ENCODE measurements at places on chromosomes 7 and 10. TPM values are rescaled to one million over a fixed set of nuclear protein-coding genes. Genes with fewer than 3 reads are reported as not detected.

- DNase-seq, result no peak
Measured at GRCh38 chr7:34067005-34067778, 161.9 kb downstream of the BMPER start.

DNA sequence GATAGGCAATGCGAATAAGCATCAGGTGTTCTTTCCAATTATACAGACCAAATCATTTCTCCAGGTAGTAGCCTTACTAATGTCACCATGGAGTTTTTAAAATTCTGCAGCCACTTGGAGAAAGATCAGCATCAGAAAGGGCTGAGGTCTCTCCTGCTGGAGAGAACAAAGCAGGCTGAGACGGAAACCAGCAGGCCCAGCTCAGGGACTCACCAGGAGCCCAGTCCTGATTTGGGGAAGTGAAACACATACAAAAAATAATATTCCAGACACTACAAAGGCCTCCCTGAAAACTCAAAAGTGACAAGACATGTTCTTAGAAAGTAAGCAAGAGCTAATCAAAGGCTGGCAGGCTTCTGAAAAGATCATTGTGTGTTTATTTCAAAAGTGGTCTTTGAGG, 207.1 kb upstream of the GHITM start:
- DNase-seq, result no peak

DNA sequence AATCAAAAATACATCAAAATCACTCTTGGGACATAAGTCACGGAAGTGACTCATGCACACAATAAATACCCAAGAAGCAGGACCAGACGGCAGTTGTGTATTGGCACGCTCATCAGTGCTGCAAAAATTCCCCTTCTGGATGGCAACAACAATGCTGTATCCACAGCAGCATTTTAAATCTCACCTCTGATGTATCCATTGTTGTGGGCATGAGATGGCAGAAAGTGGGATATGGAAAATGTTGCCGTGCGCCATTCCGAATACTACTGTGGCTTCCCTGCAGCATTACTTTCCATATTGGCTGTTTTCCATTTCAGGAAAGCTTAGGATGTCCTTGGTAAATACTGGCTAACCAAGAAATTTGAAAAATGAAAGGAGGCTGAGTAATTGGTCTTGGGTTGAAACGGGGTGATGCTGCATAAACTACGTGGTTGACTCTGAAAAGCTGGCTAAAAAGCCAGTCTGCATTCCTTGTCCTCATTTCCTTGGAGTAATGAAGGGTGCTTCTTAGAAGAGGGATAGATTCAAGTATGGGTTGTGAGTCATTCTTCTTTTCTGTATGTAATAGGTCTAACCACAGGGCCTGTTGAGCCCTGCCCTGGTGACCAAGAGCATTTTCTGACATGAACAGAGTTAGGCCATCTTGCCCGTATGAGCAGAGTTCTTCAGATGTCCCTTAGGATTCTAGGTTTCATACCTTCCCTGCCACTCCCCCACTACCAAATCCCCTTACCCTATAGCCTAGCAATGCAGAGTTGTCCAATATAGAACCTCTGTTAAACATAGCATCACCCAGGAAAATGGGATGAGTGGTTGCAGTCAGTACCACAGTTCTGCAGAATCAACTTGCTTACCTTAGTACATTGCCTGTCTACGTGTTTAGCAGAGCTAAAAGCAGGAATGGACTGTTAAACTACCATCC, 36.3 kb upstream of the TOMM7 start:
- DNase-seq, result no peak

Gene ZNF239
- 2.0 TPM for total RNA-seq

DNA sequence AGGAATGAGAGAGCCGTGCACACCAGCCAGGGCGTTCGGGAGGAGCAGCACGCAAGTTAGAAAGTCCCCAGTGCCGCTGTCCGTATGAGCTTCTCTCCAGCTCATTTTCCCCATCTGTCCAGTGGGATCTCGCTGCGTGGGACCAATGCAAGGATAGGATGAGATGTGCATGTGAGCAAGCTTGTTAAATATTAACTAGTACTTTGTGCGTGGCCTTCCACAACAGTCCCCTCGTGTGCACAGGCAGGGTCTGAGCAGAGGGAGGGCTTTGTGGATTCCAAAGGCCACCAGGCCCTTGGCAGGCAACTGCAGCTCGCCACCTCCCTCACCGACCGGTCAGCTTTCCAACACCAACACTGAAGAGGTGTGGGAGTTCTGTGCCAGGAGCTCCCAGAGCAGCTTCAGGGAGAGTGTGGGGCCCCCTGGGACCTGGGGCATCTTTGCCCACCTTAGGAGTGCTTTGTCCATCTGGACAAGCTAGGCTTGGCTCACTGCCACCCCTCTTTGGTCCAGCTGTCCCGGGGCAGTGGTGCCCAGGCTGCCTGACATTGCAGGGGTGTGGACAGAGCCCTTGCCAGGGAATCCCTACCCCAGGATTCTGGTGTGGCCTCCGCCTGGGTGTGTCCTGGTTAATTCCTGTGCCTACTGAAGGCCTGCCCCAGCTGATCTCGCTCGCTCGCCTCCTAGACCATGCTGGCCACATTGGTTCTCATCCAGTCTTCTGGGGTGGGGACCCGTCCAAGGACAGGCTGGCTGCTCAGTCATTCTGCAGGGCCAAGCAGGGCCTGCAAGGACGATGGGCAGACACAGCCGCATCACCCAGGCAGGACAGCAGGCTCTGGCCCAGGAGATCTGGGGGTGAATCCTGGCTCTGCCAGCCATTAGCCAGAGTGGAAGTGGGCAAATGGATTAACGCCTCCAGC, 5.3 kb downstream of the FAM20C start:
- no peak for DNase-seq

GRCh38 chr10:121091961-121092719, 241.0 kb downstream of the WDR11 start:
- no peak for DNase-seq

DNA sequence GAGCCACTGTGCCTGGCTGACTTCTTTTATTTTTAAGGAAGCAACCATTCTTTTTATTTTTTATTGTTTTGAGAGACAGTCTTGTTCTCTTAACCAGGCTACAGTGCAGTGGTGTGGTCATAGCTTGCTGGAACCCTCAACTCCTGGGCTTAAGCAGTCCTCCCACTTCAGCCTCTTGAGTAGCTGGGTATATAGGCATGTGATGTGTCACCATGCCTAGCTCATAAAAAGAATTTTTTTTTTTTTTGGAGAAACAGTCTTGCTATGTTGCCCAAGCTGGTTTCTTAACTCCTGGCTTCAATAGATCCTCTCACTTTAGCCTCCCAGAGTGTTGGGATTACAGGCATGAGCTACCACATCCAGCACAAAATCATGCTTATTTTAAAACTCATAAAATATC, 5.8 kb downstream of the MCU start:
- no peak for DNase-seq

Measured in Right ventricle myocardium superior (tissue), 1 donor.